ENCODE measurements at places on chromosomes 5 and 9.

- DNase-seq: no peak
Observed at GRCh38 chr5:170173227-170173626, 59.6 kb upstream of the C5orf58 start.

DNA sequence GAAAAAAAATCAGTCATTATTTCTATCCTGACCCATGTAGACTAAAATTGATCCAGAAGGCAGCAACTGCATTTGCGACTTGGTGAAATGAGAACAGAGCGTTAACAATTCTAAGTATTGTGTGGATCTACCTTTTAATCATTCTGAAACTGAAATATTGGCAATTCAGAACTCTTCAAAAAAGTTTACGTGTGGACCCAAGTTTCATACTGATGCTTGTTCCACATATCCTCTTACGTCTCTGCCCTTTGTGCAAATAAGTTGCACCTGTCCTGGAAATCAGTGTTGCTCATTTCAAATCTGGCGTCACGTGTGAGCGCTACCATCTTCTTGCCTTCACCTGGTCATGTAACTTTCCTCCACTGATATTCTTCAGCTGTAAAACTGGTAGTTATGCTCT is 74.7 kb downstream of the NTRK2 start:
- no peak for DNase-seq

- no peak for DNase-seq
Observed at GRCh38 chr5:132822650-132823480, 7.6 kb downstream of the SHROOM1 start.

GRCh38 chr9:38336341-38336740 is 56.2 kb upstream of the ALDH1B1 start:
- no peak for DNase-seq

- no peak for DNase-seq
Observed at GRCh38 chr9:34809504-34810186, 99.7 kb upstream of the CCL21 start.

GRCh38 chr5:111299831-111300432 is 75.7 kb downstream of the CAMK4 start:
- DNase-seq: no peak

- no peak for DNase-seq
Observed at GRCh38 chr5:8845296-8845695, 700.6 kb downstream of the SEMA5A start.

GRCh38 chr5:93246090-93246855 is 334.7 kb downstream of the NR2F1-AS1 start:
- peak; percentile 9 for DNase-seq

- DNase-seq: no peak
Observed at GRCh38 chr5:61407706-61408270, 75.7 kb downstream of the ZSWIM6 start.

DNA sequence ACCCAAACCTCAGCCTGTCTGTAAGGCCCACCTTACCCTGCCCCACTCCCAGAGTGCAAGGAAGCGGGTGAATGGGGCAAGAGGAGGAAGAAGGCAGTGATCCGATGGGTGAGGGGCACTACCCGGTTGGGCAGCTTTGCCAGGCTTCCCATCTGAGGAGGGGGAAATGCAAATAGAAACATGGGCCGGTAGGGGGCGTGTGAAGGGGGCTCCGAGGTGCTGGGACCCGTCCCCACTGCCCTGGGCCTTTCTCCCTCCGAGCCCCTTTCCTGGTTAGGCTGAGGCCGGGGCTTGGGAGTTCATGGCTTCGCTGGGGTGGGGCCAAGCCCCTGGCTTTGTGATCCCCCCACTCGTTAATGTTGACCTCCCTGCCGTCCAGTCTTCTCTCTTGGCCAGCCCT is 23.6 kb upstream of the MYORG start:
- DNase-seq: no peak

DNA sequence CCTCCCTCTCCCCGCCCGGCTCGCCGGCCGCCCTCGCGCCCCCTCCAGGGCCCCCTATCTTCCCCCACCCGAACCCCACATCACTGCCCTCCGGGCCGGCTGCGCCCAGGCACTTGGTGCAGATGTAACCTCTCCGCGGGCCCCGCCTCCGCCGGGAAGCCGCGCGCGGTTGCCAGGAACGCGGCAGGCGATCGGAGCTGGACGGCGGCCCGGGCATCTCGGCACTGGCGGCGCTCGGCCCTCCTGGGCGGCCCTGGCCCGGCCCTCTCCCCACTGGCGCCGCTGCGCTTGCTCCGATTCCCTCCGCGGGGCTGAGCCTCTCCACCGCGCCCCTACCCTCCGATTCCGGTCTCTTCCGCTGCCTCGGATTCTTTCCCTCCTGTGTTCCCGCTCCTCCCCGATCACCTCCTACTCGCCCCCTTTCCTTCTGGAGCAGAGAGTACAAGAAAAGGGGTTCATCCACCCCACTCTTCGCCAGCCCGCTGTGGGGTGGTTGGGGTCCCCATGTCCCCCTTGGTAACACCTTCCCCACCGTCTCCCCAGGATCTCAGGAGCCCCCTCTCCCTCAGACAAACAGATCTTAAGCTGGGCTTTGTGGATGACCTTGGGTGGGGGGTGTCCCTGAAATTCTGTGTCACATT is 70.6 kb downstream of the C9orf50 start:
- DNase-seq: peak; percentile 74

GRCh38 chr9:127258606-127259471 is 5.7 kb upstream of the GARNL3 start:
- no peak for DNase-seq

DNA sequence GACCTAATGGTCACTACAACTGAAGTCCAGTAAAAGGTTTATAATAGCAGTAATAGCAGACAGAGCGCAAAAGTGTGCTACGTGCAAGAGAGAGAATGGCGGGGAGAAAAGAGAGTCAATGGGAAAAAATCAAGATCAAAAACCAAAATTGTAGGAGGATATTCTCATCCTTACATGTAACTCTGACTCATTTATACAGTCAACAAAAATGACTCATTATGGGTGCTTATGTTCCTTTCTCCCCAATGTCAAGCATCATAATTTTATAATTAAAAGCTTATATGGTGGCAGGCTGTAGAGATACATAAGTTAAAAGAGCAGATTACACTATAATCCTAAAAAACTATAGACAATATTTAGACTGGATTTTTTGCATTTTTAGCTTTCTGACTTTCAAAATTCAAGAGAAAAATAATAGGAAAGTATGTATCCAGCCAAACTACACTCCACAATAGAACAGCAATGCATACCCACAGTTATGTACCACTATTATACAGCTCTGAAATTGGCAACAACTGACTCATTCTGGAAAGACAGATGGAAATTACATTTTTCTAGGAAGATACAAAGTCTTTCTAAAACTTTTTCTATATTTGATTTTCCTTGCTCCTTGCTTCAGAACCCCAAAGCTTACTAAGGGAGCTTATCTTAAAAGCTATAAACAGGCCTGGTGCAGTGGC is 78.4 kb downstream of the PLPP1 start:
- DNase-seq: no peak

DNA sequence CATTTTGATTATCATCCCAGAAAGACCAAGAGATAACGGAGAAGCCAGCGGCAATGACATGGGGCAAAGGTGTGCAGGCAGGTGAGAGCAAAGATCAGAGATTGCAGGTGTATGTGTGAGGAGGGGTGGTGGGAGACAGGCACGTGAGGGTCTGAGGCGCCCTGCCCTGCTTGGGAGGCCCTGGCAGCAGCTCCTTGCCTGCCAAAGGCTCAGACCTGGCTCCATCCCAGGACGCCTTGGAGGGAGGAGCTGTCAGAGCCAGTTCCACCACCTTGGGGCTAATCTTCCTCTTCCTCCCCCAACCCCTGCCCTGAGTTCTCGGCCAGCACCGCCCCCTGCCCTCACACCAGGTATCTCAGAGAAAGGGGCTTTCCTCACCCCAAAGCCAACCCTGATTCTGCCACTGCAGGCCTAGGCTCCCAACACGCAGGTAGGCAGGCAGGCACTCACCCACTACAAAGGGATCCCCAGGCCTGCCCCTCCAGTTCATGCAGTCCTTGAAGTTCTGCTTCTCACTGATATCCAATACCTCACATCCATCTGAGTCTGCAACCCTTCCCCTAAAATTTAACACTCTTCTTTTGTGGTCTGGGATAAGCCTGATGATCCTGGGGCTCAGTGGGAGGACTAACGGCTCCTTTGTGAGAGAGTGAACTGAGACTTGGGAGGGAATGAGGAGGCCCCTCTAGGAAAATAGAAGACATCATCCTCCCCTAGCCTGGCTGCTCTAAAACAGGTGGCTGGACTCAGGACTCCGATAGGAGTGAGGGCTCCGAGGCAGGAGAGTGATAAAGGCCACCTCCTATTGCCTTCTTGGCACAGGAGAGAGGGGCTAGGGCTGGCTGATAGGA is 1.8 kb downstream of the AQP3 start:
- DNase-seq: no peak

GRCh38 chr5:13567819-13568218 is 376.7 kb downstream of the DNAH5 start:
- DNase-seq: peak; percentile 74

GRCh38 chr9:13728917-13729811 is 449.7 kb upstream of the MPDZ start:
- no peak for DNase-seq

- no peak for DNase-seq
Observed at GRCh38 chr5:171128136-171128535, 180.9 kb upstream of the TLX3 start.

DNA sequence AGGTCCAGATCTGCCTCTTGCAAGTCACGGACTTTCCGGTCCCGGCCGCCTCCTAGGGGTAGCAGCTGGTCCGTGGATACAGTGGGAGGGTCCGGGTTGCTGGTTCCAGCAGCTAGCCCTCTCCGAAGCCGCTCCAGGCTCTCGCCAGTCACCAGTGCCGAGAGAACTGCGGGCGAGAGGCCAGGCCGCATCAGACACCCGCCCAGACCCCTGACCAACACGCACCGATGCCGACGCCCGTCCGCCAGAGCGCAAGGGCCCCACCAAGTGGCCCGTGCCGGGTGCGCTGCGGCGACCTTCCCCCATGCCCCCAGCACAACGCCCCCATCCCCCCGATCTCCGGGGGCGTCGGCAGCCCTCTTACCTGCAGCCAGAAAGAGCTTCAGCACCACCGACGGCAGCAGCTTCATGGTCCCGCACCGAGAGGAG is 470 bp downstream of the HBEGF start:
- DNase-seq: no peak

- no peak for DNase-seq
Observed at GRCh38 chr5:140043508-140043872, 391 bp upstream of the NRG2 start.

DNA sequence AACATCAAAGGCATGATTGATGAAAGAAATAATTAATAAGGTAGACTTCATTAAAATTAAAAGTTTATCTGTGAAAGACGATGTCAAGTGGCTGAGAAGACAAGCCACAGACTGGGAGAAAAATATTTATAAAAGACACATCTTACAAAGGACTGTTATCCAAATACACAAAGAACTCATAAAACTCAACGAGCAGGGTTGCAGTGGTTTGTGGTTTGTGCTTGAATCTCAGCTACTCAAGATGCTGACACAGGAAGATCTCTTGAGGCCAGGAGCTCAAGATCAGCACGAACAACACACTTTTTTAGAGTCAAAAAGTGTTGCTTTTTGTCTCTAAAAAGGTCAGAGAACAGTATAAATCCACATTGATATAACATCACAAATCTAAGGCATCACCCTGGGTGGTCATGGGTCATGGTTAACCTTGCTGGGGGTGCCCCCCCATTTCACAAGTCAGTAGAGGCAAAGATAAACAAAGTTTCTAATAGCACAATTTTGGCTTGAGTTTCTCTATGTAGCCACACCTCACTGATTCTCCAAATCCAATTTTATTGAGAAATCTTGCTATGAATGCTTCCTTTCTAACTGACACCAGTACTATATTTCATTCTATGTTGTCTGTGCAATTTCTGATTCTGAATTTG is 342.9 kb upstream of the RPS23 start:
- DNase-seq: no peak

DNA sequence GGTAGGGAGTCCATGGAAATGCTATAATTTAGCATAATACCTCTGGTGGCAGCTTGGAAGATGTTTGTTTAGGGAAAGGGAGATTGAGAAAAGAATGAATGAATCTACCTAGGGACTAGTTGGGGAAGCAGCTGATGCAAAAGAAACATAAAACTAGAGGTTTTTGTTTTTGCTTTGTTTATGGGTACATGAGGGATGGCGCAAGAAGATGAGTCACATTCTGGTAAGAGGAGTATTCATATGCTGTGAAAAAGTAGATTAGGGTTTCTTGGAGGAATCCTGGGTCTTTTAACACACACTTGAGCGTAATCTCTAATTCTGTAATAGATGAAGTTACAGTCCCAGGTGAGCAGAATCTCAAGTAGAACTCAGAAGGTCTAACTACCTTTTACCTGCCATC is 17.1 kb downstream of the C9orf43 start:
- no peak for DNase-seq

- no peak for DNase-seq
Observed at GRCh38 chr5:90563108-90563507, 4.5 kb downstream of the ADGRV1 start.

DNA sequence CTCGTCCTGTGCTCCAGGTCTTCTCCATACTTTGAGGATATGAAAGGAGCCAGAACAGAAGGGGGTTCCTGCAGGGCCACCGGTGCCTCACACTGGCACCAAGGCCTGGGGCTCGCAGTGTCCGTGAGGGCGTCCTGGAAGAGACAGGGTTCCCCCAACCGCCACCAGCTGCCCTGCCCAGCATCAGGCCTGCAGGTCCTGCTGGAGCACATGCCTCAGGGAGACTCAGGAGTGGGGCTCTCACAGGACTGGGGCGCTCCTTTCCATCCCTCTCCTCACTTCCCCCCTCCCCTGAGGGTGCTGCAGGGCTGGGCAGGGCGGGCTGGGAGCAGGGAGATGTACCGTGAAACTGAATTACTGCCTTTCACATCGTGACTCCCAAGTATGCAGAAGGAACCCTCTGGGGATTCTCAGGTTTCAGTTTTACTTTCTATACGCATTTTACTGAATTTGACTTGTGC is 31.7 kb downstream of the CEP72 start:
- DNase-seq: no peak

GRCh38 chr5:96529559-96529958 is 96.5 kb upstream of the PCSK1 start:
- no peak for DNase-seq

GRCh38 chr9:83133316-83133715 is 70.4 kb upstream of the RASEF start:
- no peak for DNase-seq

- DNase-seq: no peak
Observed at GRCh38 chr5:1636981-1637638, 113.3 kb upstream of the LPCAT1 start.
